ENCODE measurements at places on chromosomes 7 and 10.

GRCh38 chr10:22159979-22160378 is 57.8 kb downstream of the EBLN1 start:
- no peak for DNase-seq

DNA sequence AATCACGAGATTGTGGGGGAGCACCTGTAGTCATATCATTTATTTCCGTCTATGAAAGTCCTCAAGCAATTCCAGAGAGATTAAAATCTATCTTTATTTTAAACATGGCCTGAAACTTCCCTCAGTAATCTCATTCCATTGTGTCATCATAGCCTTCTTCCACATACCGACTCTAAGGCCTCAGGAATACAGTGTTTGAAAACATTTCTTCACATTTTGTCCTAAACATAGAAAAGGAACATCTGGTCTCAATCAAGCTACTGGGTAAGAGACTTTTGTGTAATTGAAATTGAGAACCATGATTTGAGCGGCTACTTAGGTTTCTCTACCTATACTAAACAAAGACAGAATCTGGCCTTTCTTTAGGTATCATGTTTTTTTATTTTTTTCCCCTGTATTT is 78.0 kb upstream of the ELMO1 start:
- no peak for DNase-seq

DNA sequence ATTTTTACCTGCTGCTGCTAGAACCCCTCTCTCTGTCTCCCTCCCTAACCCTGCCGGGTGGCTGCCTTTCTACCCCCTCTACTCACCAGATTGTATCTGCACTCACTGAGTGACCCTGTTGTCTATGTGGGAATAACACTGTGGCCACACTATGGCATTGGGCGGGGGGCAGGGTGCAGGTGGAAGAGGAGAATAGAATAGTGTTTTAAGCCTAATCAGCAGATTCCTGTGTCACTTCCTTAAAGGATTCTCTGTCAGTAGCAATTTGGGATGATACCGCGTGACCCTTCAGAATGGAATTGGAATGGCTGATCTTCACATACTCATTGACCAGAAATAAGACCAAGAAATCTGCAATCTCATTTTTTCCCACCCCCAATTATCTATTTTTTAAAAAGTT is 67.1 kb upstream of the ANKRD1 start:
- no peak for DNase-seq

- DNase-seq: no peak
Observed at GRCh38 chr7:40799-41750, 151.3 kb upstream of the FAM20C start.

- DNase-seq: no peak
Observed at GRCh38 chr10:46070749-46071148, 24.7 kb upstream of the MSMB start.

DNA sequence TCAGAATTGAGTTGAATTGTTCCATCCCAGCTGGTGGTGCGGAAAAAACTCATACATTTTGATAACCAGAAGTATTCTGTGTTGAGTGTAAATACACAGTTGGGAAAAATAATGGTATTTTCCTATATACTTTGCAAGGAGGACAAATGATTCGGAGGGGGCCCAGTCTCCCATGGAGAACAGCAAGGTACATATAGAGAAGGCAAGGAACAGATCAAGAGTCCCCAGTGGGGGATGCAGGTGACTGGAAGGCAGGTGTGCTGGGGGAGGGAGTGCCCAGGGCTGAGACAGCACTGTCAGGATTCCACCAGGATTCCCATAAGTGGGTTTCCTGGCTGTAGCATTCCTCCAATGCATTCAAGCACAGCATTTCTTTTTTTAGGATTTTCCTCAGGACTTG is 10.8 kb upstream of the ADCY1 start:
- no peak for DNase-seq

- DNase-seq: peak; percentile 31
Observed at GRCh38 chr7:97845622-97846203, 26.5 kb downstream of the ASNS start.

DNA sequence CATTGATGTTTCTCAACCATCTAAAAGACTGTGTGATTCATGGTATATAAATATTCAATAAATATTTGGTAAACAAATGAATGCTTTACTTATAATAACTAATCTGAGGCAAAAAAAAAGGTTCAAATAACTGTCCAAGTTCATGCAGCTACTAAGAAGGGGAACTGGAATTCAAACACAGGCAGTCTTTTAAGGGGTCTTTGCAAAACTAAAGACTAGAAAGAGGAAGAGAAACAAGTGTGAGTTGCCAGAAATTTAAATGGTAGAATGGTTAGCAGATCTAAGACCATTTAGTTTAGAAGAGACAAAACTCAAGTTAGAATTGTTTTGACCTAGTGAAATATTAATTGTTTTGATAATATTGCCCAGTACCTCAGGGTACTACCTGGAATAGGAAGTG is 642.0 kb upstream of the LRRN3 start:
- no peak for DNase-seq

GRCh38 chr10:3414667-3415023 is 242.1 kb upstream of the PITRM1 start:
- no peak for DNase-seq

- no peak for DNase-seq
Observed at GRCh38 chr7:90797596-90797995, 201.5 kb downstream of the CDK14 start.

DNA sequence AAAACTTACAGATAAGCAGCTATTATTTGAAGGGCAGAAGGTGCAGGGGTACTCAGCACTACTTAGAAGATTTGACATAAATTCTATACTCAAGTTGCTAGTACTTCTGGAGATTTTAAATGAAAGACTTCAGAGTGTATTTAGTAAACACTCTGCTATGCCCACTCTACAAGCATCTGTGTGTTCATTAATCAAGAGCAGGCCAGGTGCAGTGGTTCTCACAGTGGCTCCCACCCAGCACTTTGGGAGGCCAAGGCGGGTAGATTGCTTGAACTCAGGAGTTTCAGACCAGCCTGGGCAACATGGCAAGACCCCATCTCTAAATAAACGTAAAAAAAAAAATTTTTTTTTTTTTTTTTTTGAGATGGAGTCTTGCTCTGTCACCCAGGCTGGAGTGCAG is 38.9 kb upstream of the TOMM7 start:
- DNase-seq: no peak

DNA sequence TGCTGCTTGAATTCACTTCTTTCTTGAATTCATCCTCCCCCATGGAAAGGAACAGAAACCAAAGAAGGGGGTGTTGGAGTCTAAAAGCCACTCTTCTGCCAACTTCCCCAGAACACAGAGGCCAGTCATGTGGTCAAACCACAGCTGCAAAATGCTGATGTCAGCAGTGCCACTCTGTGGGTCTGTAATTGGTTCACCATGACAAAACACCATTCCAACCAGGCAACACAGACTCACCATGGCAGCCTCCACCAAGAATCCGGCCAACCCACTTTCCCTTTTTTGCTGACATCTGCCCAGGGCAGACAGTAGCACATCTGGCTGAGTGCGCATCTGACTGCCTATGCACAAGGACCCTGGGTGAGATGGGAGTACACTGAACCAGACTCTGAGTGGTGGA is 16.8 kb downstream of the OSBPL3 start:
- no peak for DNase-seq
